Activated T-helper 17 cell treated with anti-CD3 and anti-CD28 coated beads, Interleukin-2, amount 50 U/mL, for 72 hours (primary cell): ENCODE measurements at places on chromosomes 4 and X.
A peak's percentile ranks its signal among the peaks of the same experiment; 100 is the strongest.

- no peak for ATAC-seq
Measured at GRCh38 chr4:4655901-4656300, 114.1 kb upstream of the STX18 start.

GRCh38 chrX:21798677-21799219 lies 40.7 kb upstream of the MBTPS2 start:
- no peak for ATAC-seq

DNA sequence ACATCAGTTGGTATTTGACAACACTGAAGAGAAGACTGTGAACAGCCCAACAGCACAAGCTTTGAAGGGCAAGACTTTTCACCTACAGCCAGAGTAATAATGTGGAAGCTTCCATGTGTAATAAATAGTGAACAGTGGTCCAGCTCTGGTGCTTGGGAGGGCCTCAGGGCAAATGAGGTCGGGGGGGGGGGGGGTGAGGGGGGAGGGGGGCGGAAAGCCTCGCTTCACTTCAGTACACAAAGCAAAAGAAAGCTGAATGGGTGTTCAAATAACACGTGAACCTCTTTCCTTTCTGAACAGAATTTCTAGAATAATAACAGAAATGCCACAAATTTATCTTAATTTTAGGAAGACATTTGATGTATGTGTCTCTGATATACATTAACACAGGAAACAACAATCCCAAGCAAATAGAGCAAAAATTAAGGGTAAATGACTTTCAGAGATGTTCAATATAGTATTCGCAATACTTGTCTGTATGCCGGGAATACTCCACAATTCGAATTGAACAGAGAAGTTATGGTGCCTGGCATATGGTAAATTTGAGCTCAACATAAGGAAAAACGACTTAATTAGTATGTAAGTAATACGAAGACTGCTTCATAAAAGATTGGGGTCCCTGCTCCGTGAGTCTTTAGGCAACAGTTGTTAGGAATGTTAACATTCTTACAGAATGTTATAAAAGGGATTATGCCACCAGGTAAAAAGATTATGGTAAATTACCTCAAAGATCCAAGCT lies 92.6 kb downstream of the FRYL start:
- no peak for ATAC-seq

DNA sequence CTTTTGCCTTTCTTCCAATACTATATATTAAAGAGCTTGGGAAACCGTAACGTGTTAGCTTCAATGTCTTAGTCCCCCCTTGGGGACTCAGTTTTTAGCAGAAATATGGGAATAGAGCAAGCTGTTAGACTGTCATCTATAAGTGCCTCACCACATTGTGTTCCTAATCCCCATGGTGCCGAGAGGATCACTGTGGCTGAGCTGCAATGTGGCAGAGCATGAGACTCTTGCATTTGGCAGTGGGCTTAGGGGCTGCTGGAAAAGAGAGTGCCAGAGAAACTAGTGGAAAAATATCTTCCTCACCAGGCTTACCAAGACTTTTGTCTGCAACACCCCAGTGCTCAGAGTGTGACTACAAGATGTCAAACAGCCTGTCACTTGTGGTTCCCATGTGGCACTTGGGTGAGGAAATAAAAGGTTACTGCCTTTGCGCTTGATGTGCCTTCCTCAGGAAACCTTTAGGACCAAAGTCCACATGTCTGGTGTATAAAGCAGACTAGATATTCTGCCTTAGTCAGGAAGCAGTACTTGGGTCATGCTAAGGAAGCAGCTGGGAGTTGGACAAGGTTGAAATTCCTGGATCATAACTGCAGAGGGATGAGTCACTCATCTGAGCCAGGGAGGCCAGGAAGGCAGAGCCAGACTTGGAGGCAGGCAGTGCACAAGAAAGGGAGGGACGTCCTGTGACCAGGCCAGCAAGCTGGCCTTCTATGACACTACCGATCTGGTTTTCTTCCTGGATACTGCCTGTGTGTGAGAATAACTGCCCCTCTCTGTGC lies 9.7 kb upstream of the MAGEA4 start:
- no peak for ATAC-seq

GRCh38 chrX:38726612-38727011 lies 74.6 kb upstream of the MID1IP1 start:
- ATAC-seq: no peak

GRCh38 chr4:2472187-2472586 lies 3.3 kb downstream of the RNF4 start:
- no peak for ATAC-seq

- no peak for ATAC-seq
Measured at GRCh38 chr4:57044996-57045395, 65.2 kb downstream of the IGFBP7 start.

DNA sequence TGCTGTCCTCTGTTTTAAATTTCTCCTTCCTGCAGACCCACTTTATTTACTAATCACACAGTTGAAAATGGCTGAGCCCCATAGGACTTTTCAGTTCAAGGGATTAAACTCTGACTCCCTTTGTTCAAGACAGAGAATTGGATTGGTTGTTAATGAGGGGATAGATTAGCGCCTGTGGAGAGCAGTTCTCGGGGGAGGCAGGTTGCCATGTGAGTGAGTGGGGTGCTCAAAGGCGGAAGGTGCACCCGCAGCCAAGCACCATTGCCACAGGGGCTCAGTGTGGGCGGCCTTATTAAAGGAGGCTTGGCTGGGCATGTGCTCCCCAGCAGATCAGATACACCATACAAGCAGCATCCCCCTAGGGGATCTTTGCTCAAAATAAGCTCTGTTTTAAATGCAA lies 7.9 kb upstream of the CBR4 start:
- no peak for ATAC-seq

DNA sequence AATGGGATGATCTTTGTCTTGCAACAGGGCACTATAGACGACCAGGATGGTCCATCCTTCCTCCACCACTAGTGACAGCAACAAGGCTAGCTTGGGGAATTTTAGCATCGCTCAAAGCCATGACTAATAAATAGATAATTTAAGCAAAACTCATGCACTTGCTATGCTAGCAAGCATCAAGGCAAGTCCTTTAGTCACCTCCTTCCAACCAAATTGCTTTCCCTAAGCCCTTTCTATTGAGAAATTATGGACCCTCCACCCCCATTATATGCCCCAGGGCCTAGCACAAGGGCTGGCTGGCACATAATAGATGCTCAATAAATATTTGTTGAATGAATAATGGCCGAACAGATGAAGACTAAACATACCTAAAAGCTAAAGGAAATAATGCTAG lies 28.6 kb downstream of the SLC16A2 start:
- ATAC-seq: peak; percentile 24

GRCh38 chr4:147987252-147987651 lies 255.4 kb downstream of the ARHGAP10 start:
- ATAC-seq: no peak

- ATAC-seq: no peak
Measured at GRCh38 chr4:128810331-128810870, 901 bp downstream of the JADE1 start.

DNA sequence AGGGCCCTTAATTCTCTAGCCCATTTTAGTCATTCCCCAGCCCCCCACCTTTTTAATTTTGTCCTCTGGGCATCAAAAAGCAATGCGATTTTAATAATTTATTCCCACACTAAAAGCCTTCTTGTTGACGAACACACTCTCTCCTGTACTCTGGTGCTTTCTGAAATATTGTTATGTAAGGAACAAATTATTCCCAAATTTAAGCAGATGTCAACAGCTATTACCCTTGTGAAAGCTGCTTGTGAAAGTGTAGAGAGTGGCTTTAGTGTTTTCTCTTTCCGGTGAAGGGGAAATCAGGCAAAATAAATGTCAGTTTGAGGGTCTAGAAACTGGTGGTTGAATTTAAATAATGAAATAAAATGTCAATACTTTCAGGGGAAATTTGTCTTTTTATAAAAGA lies 221.2 kb upstream of the CNKSR2 start:
- ATAC-seq: no peak

DNA sequence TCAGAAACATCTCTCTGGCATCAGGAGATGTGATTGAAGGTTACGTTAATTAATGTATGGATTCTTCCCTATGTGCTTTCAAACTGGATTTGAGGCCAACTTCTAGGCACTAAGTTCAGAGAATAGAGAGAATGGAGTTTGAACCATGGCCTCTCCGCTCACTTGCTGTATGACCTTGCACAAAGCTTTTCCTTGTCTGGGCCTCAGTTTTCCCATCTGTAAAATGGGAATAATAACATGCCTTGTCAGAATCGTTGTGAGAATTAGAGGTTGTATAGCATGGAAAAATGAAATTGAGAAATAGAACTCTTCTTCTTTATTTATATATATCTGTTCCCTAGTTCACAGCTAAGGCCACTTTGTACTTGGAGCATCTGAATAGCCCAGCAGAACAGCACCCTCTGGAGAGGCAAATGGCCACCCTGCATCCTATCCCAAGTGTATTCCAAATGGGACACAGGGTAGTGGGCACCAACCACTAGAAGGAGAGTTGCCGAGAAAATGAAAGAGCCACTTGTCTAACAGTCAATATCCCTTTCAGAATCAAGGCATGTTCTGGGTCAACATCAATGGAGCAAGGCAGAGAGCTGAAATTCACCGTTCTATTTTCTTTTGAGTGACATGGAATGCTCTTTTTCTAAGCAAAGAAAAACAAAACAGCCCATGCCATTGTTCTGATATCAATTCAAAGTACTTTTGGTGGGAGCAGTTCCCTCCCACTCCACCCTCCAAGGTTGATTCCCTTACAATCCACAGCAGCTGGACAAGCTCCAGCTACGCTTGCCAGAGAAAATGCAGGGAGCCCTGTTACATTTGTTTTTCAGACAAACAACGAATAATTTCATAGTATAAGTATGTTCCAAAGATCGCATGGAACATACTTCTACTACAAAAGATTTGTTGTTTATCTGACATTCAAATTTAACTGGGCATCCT lies 23.3 kb upstream of the MTM1 start:
- no peak for ATAC-seq

GRCh38 chr4:41184009-41184408 lies 30.3 kb downstream of the APBB2 start:
- no peak for ATAC-seq

DNA sequence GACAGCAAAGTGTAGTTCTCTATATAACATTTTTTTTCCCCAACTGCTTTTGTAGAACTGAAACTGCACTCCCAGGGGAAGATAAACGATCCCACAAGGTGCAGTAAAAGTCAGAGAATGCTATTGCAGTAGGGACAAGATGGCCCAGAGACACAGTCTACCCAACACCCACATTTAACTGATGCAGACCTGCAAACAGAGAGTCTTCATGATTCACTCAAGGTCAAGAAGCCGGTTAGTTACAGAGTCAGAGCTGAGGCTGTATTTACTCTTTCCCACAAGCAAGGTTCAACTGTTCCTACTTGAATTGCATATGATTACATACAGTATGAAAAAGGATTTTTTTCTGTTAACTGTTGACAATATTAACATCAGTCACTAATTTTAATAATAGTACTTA lies 654.6 kb downstream of the IL1RAPL1 start:
- ATAC-seq: no peak
